ENCODE measurements at places on chromosomes 11 and 22.

DNA sequence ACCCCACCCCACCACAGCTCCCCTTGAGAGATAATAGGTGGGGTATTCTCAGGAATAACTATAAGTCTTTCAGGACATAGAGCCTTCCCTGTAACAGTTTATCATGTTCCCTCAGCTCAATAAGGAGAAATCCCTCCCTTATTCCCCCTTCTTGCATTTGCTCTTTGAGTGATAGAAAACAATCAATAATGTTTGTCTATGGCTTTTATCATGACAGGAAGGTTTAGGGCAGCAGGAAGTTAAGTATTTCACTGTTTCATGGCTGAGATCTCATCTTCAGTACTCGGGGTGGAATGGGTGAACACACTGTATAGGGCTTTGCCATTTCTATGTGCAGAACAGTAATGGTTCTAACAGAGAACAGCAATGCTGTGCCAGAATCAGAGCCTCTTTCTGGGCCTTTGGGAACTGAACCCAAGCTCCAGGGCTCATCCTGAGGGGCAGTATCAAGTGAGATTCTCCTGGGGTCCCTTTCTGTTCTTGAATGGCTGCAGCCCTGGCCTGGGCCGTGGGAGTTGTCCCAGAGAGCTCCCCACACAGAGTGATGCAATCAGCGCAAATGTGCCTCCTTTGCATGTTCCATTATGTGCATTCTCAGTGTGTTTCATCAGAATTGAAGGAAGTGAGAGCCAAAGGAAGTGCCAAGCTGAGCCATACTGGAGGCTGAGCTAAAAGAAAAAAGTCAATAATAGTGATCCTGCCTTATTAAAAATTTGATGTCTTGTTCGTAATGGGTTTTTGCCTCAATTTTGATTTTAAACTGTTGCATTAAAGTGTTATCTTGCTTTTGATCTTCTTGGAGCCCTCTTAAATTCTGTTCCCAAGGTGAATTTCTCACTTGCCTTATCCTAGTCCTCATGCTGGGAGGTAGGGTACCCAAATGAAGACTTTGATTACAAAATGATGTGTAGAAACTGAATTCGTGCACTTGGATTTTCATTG, 2.9 kb upstream of the CYP2R1 start:
- no peak for DNase-seq

DNA sequence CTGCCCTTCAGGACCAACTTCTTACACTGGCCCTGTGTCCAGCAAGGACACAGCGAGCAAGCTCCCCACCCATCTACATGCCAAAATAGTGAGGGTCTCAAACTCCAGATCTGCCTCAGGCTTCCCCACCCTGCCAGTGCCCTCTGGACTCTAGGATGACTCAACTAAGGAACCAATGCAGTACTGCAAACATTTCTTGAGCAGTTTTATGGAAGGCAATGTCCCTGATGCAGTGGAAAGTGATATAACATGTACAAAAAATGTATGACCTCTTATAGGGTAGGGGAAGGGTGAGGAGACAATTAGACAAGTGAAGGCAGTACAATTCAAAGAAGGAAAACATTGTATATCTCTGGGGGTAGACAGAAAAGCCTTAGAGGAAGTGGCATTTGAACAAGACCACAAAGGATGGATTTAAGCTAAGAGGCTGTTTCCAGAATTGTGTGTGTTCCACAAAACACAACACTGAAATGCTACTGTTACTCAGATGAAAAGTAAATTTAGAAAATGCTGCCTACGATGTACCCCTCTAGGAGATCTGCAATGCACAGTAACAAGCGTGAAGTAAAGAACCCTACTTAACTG, 47.3 kb downstream of the RAB30 start:
- DNase-seq: no peak

GRCh38 chr22:43263645-43264514, 76.9 kb upstream of the TTLL12 start:
- peak; percentile 71 for DNase-seq

DNA sequence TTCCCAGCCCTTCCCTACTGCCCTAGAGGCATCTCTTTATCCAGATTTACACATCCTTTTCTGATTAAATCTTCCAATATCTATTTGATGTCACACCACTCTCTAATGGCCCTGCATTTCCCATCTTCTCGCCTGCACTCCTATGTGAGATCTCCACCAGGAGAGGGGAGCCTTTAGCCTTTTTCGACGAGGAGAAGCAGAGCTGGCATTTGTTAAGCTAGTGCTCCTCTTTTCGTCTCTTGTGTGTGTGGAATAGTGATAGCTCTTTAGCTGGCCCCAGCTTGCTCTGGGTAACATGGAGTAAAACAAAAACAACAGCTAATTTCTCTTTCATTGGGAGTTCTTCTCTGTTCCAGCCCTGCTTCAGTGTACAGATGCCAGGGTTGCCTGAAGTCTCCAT, 536.5 kb downstream of the NTM start:
- no peak for DNase-seq

DNA sequence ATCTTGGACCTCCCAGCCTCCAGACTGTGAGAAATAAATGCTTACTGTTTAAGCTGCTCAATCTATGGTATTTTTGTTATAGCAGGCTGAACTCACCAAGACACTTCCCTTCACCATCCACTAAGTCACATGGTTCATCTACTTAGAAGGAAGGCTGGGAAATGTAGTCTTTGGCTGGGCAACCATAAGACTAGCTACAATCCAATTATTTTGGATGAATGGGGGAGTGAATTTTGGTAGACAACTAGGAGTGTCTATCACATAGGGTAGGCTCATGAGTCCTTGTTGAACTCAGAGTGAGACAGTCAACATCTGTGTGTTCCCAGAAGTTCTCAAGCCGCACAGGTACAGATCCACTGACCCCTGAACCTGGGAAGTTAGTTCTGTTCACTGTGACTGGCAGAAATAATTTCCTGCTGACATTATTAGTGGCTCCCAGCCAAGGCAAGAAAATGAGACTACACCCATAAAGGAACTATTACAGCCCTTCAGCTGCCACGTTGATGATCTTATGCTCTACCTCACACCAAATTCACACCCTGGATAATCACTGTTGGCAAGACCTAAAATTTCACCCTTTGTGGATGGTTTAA, 3.1 kb upstream of the SLC35C1 start:
- no peak for DNase-seq

DNA sequence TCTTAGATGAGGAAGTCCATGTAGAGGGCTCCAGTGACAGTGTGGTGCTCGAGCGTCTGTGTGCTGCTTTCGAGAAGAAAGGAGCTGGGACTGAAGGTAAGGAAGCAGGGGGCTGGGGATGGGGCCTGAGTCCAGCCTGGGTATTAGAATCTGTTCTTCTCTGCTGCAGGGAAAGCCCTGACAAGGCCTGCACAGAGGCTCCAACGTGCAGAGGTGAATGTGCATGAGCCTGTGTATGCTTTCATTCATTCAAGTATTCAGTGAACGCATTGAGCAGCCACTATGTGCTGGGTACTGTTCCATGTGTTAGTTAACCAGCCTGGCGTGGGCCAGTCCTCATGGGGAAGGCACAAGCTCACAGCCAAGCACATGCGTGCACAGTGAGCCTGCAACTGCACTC, 93.4 kb downstream of the MYO18B start:
- DNase-seq: no peak

DNA sequence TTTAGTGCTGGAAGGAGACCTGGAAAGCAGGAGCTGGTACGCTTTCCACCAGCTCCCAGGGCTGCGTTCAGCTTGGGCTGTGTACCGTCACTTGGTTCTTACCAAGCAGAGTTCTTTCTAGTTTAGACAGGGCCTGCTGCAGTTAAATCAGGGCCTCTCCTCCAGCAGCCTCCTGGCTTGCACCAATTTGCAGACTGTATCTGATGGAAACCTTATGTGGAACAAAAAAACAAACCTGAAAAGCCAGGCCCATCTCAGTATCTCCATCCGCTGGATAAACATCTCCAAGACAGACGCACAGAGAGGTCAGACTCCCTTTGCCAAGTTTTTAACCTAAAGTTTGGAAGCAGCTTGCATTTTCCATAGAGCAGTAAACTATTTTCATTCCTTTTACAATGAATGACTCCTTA, 288.6 kb upstream of the SORL1-AS1 start:
- no peak for DNase-seq
